ENCODE measurements at places on chromosomes 16 and 17. TPM values are rescaled to one million over a fixed set of nuclear protein-coding genes. Genes with fewer than 3 reads are reported as not detected.

- DNase-seq: no peak
Observed at GRCh38 chr16:8044796-8045195, 545.5 kb downstream of the TMEM114 start.

- DNase-seq: no peak
Observed at GRCh38 chr16:86598607-86599565, 20.5 kb downstream of the FOXL1 start.

GRCh38 chr17:2090804-2091534 is 36.1 kb downstream of the HIC1 start:
- DNase-seq: peak; percentile 91

DNA sequence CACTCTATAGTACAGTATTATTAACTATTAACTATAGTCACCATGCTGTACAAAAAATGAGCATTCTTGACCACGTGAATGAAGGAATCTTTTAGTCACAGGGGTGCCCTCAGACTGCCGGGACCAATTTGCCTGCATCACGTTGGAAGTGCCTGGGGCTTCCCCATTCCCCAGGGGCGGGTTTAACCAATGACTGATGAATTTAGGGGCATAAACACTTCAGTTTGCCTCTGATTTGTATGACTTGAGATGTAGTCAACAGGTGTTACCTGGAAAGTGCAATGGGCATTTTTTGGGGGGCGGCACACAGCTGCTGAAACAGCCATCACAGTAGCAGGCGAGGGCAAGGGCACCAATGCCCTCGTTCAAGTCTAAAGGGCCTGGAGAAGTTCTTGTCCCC is 8.7 kb upstream of the PYY start:
- DNase-seq: no peak

GRCh38 chr16:69166221-69166833 is 20.6 kb upstream of the SNTB2 start:
- peak; percentile 80 for DNase-seq

DNA sequence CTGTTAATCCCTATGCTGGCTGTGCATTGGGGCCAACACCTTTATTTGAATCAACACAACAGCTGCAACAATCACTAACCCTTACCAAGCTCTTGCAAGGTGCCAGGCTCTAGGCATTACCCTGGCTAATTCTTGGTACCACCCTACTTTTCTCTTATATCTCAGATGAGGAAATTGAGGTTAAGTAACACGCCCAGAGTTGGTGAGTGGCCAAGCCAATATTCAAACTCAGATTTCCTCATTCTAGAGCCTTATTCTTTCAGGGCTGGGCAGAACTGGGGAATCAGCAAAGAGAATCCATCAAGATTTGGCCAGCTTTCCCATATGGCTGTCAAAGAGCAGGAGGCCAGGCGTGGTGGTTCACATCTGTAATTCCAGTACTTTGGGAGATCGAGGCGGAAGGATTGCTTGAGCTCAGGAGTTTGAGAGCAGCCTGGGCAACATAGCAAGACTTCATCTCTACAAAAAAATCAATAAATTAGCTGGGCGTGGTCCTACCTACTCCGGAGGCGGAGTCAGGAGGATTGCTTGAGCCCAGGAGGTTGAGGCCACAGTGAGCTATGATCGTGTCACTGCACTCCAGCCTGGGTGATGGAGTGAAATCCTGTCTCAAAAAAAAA is 23.7 kb downstream of the ARSG start:
- peak; percentile 30 for DNase-seq

GRCh38 chr17:20084621-20085282 is 75.6 kb downstream of the SPECC1 start:
- no peak for DNase-seq

DNA sequence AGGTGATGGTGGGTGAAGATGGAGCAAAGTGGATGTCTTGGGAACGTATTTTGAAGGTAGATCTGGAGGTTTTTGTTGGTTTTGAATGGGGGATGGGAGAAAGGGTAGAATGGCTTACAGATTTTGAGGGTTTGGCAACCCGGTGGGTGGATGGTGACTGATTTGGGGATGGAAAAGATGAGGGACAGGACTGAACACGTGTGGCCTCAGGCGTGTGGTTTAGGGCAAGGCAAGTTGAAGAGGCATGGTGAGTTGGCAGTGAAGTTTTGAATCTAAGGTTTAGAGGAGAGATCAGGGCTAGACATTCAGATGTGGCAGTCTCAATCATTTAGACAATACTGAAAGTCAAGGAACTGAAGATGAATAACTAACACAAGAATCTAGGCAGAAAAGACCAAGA is 5.0 kb upstream of the DCTPP1 start:
- no peak for DNase-seq

- peak; percentile 50 for DNase-seq
Observed at GRCh38 chr17:69828087-69828486, 246.9 kb upstream of the KCNJ16 start.

DNA sequence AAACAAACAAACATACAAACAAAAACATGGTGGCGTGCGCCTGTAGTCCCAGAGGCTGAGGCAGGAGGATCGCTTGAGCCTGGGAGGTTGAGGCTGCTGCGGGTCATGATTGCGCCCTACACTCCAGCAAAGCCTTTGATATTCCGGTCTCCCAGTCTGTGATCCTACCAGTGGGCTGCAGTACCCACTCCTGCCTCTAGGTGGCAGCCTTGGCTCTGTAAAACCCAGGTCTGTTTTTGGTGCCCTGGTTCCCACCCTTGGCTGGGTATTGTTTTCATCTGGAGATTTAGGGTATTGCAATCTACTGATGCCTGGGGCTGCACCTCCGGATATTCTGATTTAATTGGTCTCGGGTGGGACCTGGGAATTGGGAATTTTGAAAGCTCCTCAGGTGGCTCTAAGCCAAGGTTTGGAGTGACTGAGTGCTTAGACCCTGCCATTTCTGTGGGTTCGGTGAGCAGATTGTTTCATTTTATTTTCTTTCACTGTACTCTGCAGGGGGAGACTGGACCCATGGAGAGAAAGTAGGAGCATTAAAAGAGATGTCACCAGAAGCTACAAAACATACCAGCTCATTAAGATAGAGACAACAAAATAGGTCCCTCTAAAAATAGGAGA is 40.5 kb downstream of the MYH3 start:
- DNase-seq: peak; percentile 71

DNA sequence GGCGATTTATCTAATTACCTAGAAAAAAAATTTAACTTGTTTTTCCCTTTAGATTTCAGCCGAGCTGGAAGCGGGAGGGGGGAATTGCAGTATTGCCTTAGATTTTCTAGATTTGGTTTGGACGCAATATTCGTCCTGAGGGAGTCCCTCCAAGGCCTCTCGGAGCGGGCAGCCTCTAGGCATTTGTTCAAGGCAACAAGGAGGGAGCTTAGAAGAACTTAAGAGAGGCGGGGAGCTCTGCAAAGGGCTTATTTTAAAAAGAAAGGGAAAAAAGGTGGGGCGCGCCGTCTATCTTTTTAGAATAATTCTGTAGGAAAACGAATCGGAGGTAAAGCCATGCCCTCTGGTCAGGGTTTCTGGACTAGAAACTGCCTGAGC is 407 bp upstream of the TMEM94 start:
- no peak for DNase-seq

DNA sequence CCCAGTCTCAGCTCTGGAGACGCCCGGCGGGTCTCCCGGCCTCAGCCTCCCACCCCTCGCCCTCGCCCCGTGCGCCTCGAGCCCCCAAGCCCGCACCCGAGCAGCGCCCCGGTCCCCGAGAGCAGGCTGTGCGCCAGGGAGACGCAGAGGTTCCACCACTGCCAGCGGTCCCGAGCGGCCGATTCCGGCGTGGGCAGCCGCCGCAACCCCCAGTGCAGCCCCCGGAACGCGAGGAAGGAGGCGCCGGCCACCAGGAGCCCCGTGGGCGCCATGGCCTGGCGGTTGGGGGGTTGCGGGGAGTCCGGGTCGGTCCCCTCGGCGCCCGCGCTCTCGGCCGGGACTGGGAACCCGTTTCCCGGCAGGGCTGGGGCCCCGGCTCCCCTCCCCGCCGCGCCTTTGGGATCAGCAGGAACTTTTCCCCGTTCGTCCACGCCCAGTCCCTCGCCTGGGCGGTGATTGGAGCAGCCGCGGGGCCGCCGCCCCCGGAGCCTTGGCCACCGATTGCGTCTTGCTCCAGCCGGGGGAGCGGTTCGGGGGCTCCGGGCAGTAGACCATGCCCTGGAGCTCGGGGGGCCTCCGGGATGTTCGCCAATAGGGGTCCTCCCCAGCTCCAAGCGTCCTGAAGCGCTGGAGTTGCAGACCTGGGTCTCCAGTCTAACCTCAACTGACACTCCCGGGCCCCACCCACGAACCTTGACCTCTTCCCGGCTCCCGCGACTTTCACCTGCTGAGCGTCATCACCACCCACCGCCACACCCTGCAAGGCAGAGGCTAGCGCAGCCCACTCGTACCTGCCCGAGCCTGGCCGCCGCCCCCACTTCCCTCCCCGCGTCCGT is at the start of gene TLCD2:
Gene TLCD2 (minus strand): TSS at position 407 of the 836 bp plus-strand sequence. CDS start 135 bp downstream, at position 272.
- DNase-seq: peak; percentile 76

- no peak for DNase-seq
Observed at GRCh38 chr17:3915995-3916696, at the start of gene P2RX1. Gene P2RX1, minus strand, starts transcription at chr17:3916465. Its CDS starts 240 bp downstream, at chr17:3916225.

DNA sequence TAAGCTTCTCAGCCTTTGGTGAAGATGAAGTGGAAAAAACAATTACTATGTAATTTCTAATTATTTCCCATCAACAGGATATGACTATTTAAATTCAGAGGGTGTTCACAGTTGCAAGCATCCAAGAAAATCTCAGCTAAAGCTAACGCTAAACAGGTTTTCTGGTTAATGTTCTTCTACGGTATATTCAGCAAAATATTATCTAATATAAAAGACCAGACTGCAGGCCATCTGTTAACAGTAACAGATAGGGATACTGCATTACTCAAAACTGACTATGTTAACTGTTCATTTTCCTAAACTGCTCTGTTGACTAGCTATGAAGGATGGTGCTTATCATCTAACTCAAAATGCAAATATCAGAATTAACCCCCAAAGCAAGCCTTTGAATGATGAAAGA is 32.8 kb downstream of the GLG1 start:
- no peak for DNase-seq

GRCh38 chr17:8288336-8289102 is at the start of gene RANGRF:
Gene RANGRF, plus strand, starts transcription at chr17:8288670. Its CDS starts 119 bp downstream, at chr17:8288789.
- peak; percentile 71 for DNase-seq

GRCh38 chr16:83312015-83312717 is 495.6 kb upstream of the HSBP1 start:
- DNase-seq: no peak

GRCh38 chr16:30533146-30533522 is 1.5 kb downstream of the ZNF747 start:
- DNase-seq: no peak

Gene CRHR1
- total RNA-seq: not detected

Gene VTN
- total RNA-seq: 0.51 TPM

Gene FOXJ1
- total RNA-seq: not detected

Gene ITGA2B
- 0.26 TPM for total RNA-seq

Gene NLRC5
- total RNA-seq: 23.6 TPM

Gene HAP1
- 0.26 TPM for total RNA-seq

Gene SDK2
- total RNA-seq: under 0.01 TPM

Gene TLCD1
- total RNA-seq: 6.6 TPM

Gene MARVELD3
- total RNA-seq: not detected

Gene SLFN11
- 102 TPM for total RNA-seq

Gene RTN4RL1
- 0.51 TPM for total RNA-seq

Gene ZNF821
- 5.9 TPM for total RNA-seq

Gene GP1BA
- not detected for total RNA-seq
